ENCODE measurements at places on chromosomes 2 and 18.

- DNase-seq, result no peak
Observed at GRCh38 chr2:177165061-177165583, 47.5 kb upstream of the HNRNPA3 start.

DNA sequence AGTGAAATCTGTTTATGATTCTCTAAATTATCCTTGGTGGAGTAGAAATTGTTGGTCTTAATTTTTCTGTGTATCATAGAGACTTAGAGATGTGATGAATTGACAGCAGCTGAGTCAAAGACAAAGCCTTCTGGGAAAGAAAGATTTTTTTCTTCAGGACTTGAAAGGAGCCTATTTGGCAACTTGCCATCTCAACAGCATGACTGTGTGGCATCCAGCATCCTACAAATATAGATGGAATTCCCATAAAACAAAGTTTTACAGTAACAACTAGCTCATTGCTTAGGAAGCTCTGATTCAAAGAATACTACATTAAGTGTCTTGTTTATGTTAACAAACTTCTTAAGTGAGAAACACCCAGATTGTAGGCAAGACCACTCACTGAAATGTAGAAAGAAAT, 79.2 kb upstream of the SETBP1 start:
- DNase-seq, result no peak

DNA sequence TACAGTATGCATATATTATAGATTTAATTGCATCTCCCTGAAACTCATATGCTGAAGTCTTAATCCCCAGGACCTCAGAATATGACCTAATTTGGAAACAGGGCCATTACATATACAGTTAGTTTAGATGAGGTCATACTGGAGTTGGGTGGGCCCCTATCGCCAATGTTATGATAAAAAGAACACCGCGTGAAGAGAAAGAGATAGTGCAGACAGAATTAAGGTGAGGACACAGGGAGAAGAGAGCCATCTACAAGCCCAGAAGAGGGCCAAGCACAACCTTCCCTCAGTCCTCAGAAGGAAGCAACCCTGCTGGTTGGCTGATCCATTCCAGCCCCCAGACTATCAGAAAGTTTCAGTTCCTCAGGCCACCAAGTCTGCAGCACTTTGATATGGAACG, 311.9 kb upstream of the RAB6C start:
- no peak for DNase-seq

GRCh38 chr18:47931718-47932103, 1.3 kb upstream of the SMAD2 start:
- DNase-seq, result no peak

- no peak for DNase-seq
Observed at GRCh38 chr2:143939626-143940330, 580.1 kb downstream of the ZEB2 start.

DNA sequence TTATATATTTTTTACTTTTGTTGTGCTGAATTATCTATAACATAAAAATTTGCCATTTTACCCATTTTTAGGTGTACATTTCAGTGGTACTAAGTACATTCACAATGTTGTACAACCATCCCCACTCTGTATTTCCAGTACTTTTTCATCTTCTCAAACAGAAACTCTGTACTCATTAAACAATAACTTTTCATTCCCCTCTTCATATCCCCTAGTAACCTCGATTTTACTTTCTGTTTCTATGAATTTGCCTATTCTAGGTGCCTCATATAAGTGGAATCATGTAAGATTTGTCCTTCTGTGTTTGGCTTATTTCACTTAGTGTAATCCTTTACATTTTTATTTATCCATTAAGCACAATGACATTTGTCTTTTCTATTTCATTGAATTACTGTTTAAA, 51.3 kb downstream of the GTF2A1L start:
- no peak for DNase-seq

DNA sequence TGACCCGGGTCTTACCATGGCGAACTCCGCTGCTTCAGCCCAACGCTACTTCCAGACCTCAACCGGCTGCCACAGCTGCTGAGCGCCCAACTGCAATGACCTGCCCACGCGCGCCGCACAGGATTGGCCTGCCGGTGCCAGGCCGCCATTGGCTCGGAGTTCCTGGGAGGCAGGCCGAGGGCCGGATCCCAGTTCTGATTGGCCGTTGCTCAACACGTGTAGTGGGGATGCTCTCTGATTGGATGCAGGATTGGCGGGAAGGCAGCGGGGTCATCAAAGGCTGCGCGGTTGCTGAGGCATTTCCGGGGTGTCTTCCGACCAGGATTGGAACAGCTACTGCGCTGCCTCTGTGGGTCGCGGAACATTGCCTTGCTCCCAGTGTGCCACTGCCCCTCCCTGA, at the start of gene TUBA3E:
TUBA3E (minus strand) TSS at position 97 of the 400 bp plus-strand sequence; CDS start at position 18, 79 bp downstream.
- no peak for DNase-seq

DNA sequence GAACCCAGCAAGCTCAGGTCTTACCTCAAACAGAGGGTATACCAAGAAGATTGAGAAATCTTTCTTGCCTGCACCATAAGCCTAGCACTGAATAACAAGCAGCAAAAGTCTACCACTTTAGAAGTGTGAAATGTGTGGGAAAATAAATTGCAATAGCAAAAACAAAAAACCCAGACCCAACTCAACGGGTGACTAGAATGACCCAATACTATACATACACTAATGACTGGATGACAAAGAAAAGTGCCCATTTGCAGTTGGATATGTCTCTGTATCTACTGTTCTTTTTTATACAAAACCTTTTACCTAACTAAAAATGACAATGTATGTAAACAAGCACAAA, 950.6 kb downstream of the TRIB2 start:
- no peak for DNase-seq

DNA sequence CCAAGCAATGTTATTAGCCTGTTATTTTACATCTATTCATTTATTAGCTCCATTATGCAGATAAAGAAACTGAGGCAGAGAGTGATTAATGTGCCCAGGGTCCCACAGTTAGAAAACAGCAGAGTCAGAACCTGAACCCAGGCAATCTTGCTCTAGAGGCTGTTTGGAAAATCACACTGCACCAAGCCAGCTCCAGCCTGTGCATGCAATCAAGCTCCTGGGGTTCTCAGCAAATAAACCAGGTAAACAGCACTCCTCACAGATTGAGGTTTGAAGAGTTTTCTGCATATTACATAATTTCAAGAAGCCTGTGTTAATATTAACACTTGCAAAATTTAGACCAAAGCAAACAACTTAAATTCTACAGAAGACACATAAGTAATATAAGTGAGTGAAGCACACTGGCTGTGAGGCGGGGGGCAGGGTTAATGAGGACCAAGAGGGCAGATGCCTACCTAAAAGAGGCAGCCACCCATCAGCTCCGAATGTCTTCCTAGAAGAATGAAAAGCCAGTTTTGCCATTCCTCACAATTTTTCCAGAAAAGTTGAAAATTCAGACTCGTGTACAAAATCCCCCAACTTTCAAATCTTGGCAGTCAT, 35.4 kb downstream of the CACNB4 start:
- no peak for DNase-seq

DNA sequence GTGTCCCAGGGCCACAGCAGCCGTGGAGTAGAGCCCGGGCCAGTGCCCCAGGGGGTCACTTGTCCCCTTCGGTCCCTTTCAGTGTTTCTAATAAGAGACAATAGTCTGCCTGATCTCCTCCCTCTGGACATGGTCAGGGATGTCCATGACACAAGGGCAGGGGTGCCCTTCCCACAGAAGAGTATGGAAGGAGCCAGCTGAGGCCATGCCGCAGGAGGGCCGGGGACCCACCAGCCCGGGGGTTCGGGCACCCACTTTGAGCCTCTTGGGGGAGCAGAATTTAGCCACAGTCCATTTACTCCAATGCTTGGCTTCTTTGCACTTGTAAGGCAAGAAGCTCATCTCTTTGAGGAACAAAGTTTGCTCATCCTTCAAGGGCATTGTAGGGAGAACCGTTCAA, 88.7 kb upstream of the ATG16L1 start:
- no peak for DNase-seq

GRCh38 chr2:238225911-238226697, 13.7 kb downstream of the HES6 start:
- no peak for DNase-seq

DNA sequence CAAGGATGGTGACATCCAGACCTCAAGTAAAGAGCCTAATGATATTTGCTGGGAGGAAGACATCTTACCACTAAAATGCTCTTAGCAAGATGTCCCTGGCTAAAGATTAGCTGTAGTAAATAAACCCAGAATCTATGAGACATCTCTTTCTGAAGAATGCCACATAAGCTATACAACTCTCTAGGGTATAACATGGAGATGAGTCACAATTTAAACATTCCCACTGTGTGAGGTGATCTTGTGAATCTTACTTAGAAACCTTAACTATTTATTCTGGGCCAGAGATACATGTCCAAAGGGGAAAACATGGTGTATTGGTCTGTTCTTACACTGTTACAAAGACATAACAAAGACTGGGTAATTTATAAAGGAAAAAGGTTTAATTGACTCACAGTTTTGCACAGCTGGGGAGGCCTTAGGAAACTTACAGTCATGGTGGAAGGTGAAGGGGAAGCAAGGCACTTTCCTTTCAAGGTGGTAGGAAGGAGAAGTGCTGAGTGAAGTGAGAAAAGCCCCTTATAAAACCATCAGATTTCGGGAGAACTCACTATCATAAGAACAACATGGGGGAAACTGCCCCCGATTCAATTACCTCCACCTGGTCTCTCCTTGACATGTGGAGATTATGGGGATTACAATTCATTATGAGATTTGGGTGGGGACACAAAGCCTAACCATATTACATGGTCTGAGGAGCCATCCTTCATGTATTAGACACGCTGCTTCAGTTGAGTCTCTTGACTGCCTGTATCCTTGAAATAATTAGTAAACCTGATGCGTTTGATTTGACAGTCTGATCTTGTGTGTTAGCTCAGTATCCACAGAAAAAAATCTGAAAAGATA, 17.1 kb downstream of the KRCC1 start:
- no peak for DNase-seq

- no peak for DNase-seq
Observed at GRCh38 chr2:196530910-196531309, 108.6 kb upstream of the CCDC150 start.

DNA sequence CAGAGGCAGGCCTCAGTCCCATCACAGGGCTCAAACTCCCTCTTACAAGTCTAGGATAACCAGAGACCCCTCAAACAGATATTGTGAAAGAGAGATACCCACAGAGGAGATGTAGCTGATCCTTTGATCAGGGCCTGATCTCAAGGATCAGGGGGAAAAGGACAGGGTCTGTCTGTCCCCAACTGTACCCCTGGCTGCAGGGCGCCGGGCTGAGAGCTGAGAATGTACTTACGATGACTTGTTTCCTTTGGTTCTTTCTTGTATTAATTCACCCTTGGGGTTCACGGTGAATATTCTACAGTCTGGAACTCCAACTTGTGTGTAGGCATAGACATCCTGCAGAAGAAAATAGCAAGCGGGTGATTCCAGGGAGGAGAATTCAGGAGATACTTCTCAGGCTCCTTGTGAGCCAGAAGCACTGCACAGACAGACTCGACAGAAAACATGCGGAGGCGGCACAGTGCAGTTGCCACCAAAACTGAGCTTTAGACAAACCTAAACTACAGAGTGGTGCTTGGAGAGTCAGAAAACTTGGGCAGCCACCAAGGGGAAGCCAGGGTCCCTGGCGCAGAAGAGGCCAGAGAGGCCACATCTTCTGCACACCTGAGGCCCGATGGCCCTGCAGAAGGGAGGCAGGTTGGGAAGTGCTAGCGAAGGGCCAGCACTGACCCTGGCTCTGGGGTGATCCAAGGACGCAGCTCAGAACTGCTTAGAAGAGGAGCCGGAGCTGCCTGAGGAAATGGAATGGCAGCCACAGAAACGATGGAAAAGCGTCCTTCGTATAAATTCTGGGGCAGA, 73.9 kb downstream of the EMILIN2 start:
- no peak for DNase-seq

DNA sequence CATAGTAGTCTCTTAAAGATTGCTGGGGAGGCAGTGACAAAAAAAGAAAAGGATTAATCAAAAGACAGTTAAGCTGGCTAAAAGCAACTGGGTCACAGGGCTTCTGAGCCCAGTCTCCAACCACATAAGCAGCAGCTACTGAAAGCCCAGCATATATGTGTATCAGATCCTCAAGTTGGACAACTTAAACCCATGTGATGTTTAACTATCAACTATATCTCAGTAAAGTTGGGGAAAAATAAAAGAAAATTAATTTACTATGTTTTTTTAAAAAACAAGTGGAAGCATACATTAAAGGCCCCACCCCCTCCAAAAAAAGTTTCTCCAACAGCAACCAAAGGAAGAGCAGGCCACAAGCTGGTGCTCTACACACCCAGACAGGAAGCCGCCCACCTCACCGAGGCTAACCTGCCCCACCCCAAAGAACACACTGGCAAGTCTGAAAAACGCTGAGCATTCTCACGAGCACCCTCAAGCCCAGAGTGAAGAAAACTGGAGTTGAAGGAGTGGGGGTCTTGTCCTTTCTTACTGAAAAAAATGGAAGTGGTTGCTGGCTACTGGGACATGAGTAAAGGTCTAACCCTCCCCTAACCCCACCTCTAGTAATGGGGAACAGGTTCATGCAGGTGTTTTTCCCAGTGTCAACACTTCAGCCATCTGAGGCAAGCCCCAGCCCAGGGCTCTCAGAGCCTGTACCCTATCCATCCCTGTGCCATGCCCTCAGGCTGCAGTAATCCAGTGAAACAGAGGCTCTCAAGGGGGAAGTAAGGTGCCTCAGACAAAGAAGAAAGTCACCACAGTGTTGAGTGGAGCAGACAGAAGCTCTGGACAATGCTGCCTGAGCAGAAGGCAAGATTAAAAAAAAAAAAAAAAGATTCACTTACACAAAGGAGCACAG, 106.3 kb downstream of the GYPC start:
- peak; percentile 39 for DNase-seq

GRCh38 chr2:196291873-196292800, 120.8 kb upstream of the STK17B start:
- no peak for DNase-seq

DNA sequence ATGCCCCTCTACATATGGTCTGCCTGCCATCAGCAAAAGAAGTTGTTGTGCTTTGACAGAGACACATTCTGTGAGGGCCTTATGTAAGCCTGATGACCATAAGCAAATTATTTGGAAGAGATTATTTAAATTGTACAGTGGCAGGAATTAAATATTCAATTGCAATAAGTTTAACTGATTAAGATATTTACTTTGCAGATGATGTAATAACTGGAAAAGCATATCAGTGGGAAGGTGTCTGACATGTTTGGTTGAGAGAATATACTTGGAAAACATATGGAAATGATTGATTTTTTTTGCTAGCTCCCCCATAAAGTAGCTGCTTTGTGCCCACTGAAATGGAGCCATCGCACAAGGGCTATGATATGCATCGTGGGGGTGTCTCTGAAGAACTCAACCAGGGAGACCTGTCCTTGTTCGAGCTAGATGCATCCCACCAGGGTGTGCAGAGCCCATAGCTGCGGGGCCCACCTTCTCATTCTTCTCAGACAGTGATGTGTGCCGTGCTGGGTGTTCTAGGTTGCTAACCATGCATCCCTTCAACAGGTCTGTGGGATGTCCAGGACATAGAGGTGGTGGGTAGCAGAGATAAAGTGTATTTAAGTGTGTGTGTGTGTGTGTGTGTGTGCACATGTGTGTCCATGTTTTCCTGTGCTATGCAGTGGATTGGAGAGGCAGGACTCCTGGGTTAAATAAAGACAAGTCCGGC, 90.4 kb upstream of the PARD3B start:
- DNase-seq, result no peak
